Effector memory CD4-positive, alpha-beta T cell (primary cell): ENCODE measurements at places on chromosomes 12 and 14.

DNA sequence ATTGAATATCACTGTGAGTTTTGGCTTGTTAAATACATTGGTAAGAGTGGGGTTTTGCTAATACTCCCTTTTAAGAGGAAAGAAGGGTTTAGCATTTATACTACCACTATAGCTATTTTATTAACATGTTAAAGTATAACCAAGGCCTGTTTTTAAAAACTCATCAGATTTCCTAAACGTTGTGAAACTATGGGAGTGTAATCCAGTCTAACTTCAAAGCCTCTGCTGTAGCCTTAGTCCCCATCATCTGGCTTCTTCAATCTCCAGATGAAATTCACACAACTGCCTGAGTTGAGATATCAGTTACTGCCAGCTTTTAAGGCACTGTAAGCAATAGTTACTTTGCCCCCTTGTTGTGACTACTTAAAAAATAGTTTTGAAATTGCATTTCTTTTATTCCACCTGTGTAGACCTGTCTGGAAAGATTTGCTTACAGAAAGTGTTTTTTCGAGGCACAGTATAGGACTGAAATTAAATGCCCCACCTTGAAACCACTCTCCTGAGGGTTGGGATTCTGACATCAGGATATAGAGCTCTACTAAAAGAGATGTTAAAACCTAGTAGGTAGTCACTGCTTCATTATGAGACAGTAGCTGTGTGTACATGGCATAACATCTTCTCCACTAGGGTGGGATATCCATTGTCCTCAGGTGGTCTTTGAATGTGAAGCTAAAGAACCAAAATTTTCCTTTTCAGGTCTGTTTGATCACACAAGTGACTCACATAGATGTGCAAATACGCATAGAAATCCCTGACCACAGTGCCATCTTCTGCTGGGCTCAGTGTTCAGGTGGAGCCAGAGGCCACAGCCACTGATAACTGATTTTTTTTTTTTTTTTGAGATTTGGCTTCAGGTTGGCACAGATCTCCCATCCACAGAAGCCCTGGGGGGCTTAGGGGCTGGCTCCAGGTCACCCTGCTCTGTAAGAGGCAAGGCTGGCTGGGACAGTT, 125.5 kb downstream of the DAAM1 start:
- no peak for DNase-seq

DNA sequence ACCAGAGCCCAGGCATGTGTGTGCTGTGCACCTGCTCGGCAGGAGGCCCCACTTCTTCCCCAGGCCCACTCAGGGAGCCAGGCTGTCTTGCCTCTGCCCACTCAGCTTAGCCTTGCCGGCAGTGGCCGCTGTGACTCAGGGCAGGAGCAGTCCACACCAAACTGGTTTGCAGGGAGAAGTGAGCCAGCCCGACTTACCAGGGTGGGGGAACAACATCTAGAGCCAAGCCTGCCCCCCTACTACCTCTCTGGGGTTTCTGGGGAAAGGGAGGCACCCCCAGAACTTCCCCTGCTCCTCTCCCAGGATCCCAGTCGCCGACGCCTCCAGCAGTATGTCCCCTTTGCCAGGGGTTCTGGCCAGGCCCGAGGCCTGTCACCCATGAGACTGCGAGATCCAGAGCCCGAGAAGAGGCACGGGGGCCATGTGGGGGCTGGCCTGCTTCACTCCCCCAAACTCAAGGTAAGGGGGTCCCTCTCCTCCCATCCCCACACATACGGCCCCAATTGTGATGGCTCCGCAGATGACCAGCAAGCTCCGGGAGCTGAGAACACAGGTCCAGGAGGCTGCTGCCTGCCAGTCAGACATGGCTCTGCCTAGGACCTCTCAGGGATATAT, 3.0 kb downstream of the PLEKHG6 start:
- DNase-seq = no peak

GRCh38 chr14:78690836-78691235, 520.7 kb downstream of the NRXN3 start:
- no peak for DNase-seq

DNA sequence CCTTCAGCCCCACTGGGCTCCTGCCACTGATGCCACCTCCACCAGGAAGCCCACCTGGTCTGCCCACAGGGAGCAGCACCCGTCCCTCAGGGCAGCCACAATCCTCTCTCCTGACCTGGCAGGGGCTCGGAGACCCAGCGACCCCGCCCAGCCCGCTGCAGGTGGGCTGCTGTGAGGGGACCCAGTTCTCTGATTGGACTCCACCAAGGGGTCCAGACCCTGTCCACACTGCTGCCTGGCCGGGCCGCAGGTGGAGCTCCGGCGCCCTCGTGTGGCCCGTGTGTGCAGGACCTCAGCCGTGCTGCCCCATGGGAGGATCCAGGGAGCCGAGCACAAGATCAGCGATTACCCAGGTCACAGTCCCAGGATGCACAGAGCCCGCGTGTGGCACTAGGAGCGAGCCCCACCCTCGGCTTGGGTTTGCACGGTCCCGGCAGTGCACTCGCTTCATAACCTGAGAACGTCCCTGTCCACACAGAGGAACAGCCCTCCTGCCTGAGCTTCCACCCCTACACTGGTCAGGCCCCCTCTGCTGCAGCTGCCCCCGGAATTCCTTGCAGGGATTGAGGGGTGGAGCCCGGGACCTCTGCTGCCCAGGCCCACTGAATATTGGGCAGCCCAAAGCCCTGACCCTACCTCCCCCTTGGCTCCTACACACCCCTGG, 35.4 kb upstream of the TMEM179 start:
- no peak for DNase-seq

DNA sequence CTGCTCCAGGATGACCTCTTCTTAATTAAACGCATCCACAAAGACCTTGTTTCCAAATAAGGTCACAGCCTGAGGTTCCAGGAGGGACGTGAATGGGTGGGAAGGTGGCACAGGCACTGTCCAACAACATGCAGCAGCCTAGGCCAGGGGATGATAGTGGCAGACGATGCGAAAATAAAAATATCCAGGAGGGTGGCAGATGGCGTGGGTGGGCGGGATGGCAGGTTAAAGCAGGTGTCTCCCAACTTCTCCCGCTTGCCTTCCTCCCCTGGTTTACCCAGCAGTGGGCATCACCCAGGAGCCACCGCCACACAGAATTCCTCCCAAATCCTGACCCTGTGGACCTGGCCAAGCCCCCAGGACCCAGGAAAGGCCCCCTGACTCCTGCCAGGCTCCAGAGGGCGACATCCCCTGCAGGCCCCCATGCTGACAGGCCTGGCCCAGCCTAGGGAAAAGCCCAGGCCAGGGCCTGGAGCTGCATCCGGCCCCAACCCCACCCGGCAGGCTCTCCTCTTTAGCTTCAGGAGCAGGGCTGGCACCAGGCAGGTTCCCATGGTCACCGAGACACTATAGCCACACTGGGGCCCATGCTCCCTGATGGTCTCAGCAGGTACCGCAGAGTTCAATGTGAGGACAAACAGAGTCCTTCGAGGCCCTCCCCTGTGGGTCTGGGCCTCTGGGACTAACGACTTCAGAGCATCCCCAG, 9.7 kb downstream of the NCOR2 start:
- no peak for DNase-seq
